Stimulated activated CD4-positive, alpha-beta T cell treated with anti-CD3 and anti-CD28 coated beads, TNF-alpha, amount 100 ng/mL, for 48 hours (primary cell): ENCODE measurements at places on chromosomes 5 and 9.

GRCh38 chr5:176629853-176630680 is at the start of the genes EIF4E1B and SNCB:
Gene EIF4E1B (plus strand): TSS chr5:176630675. CDS start chr5:176642788, 12,113 bp downstream.
Gene SNCB (minus strand): TSS chr5:176630534. CDS start chr5:176629654, 880 bp downstream.
- peak; percentile 29 for DNase-seq

GRCh38 chr9:37027582-37028419 is 6.3 kb downstream of the PAX5 start:
- DNase-seq = peak; percentile 89

- no peak for DNase-seq
Measured at GRCh38 chr9:109164042-109164441, 3.0 kb downstream of the FRRS1L start.

DNA sequence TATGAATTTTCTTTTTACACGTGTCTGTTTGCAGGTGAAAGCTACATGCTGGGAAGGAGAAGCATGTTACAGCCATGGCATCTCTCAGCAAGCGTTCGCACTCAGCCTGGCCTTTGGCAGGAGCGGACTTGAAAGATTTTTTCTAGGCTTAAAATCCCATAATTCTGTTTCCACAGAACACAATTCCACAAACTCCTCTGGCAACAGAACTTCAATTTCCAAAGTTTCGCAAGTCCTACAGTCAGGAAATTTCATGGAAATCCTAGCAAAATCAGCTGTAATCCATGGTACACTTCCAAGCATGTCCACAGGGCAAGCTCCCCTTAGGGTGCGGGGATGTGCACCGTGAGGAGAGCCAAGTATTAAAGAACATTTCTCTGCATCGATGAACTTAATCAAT is 35.9 kb downstream of the SUB1 start:
- no peak for DNase-seq

DNA sequence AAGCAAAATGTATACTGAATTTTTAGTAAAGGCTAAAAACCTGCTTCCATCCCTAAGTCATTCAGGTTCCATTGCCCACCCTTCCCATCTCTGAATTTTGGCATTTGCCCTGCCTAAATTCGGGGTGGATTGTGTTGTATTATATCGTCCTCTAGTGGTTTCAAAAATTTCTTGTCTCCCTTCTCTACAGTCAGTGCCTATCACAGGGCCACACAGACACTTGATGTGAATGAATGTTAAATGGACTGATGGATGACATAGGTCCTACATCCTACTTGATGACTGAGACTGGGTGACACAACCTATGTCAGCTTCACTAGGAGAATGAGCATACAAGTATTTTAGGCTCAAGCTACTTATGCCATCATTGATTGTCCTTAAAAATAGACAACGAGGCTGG is 45.6 kb upstream of the SLC30A5 start:
- DNase-seq = no peak

- no peak for DNase-seq
Measured at GRCh38 chr5:125134216-125135081, 388.0 kb upstream of the ZNF608 start.

DNA sequence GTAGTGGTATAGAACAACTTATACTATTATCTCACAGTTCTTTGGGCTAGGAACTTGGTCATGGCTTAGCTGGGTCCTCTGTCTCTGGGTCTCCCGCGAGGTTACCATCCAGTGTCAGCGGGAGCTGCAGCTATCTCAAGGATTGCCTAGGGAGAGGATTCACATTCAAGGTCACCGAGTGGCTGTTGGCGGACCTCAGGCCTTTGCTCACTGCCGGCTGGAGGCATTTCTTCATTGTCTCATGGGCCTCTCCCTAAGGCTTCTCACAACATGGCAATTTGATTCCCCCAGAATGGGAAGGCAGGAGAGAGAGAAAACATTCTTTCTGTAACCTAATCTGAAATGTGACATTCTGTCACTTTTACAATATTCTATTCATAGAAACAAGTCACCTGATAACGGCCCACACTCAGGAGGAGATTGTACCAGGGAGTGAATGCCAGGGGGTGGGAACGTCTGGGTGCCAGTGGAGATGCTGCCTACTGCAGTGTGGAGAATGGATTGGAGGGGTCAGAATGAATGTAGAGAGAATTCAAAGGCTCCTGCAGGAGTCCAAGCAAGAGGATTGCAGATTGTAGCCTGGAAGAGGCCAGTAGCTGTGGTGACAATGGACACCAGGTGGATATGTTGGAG is 29.5 kb upstream of the ANKRD18A start:
- no peak for DNase-seq

DNA sequence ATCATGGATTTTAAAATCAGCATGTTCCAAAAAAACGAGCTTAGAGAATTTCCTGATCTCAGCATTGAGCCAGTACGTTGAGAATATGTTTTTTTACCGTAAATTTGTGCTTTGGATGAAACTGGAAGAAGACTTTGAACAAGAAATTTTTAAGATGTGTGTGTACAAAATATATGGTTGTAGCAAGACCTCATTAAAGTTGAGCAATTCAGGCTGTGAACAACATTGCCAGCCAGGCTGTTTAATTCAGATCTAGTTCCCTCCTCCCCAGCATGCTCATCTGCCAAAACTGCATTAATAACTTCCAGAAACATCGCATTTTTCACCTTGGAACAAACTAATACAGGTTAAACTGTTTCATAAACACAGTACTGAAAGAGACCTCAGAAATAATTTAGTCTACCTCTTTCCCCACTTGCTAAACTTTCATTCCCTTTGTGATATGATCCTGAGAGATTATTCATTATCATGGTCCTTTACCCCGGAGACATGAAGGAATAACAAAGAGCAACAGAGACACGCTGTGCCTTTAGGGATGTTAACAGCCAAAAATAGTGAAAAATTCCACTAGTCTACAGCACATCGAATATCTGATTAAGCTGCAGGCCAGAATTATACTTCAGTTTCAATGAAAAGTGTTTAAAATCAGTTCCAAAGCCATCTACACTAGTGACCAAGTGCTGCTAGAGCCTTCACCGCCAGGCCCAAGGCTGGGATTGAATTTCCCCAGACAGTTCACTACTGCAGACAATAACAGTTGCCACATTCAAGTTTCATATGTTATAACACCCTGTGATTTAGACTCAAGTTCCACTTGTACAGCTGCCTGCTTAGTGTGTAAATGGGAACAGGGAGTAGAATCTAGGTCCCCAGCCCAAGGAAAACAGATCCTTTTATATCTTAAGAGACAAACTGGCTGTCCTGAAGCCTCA is 89.6 kb downstream of the EFNA5 start:
- DNase-seq = no peak

DNA sequence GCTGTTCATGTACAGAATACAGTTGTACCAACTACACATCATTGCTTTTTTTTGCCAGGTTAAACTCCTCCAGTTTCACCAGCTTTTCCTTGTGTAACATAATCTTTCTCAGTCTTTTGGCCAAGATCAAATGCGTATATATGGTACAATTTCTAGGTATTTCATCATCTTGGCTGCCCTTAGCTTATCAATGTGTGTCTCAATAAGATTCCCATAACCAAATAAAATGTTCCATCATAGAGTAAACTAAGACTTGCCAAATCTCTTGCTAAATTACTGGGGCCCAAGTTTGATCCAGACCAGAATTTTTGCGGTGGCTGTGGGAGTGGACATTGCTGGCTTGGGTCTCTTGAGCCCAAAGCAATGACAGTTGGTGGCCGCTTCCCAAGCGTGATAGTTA is 24.3 kb upstream of the ERBIN start:
- DNase-seq = no peak

DNA sequence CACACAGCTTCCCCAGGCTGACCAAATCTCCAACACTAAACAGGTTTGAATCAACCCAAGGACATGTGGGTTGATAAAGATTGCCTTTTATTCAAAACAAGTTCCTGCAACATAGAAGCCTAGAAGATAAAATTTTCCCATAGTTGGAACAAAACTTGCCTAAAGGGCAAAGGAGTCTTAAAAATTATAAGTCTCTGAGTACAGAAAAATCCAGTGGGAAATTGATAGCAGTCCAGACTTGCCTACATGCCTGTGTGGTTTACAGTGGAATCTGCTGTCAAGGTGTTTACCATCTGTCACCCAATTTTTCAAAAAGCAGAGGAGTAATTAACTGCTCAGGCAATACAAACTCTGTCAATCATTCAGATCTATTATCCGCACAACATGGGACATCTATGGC is 168.2 kb downstream of the PPP2R2B start:
- DNase-seq = no peak

GRCh38 chr9:18606846-18607245 is 132.9 kb downstream of the ADAMTSL1 start:
- DNase-seq = no peak

DNA sequence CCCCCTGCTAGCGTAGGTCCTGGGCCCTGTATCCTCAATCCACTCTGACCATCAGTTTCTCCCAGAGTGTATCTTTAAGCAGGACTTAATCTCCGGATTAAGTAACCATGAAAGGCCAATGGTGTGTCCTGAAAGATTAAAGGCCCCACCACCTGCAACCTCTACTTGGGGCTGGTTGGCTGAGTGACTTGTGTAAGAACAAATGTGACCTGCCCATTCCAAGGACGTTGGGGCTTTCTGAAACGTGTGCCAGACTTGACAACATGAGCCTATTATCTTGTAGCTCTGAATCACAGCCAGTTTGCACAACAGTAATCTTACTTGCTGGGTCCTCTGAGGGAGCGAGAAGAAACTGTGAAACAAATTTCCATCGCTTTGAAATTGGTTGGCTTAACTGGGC is 3.1 kb upstream of the PRELID2 start:
- DNase-seq = no peak

DNA sequence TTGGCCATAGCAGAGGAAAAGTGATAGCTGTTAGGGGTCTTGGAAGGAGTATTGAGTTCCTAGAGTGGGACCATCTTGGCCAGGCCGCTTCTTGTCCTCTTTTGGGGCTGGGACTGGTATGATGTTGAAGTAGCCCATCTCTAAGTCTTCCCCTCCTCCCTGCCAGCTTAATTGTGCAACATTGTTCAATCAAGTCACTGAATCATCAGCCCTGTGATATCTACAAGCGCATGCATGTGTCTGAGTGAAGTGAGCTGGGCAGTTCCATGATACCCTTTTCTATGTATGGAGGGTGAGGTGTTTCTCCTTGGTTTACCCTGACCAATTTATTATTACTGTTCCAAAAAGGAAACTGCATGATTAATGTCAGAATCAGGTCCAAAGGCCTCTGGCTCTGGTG is 112.2 kb downstream of the C9orf152 start:
- DNase-seq = no peak

DNA sequence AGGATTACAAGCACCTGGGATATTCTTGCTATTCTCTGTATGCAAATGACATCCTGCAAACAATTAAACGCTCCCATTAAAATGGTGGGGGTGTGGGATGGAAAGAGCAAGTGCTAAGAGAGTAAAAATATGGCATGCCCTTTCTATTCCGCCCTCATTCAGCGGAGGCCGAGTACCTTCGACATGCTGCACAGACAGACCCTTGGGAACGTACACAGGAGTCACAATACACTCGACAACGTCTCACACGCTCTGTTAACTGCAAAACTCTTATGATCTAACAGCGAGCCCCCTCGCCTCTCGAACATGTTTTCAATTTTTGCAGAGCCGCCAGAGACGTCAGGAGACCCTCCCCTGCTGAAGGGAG is 322.2 kb downstream of the CEMIP2 start:
- DNase-seq = no peak

DNA sequence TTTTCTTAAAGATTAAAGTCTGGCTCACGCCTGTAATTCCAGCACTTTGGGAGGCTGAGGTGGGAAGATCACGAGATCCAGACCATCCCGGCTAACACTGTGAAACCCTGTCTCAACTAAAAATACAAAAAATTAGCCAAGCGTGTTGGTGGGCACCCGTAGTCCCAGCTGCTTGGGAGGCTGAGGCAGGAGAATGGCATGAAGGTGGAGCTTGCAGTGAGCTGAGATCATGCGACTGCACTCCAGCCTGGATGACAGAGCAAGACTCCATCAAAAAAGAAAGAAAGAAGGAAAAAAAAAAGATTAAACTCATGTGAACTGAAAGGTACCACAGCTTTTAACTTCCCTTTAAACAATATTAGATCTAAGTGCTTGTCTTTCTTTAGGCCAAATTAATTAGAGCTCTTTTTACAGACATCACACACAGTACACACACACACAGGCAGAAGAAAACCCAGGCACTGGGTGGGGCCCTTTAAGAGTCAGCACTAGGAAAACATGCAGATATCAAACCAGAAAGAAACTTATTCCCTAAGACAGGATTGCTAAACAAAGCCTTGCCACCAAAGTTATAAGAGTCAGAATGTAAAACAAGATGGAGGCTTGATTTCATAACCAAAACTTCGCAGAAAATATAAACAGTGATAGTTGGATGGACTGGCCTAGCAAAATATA is 29.3 kb upstream of the UHRF2 start:
- DNase-seq = no peak

DNA sequence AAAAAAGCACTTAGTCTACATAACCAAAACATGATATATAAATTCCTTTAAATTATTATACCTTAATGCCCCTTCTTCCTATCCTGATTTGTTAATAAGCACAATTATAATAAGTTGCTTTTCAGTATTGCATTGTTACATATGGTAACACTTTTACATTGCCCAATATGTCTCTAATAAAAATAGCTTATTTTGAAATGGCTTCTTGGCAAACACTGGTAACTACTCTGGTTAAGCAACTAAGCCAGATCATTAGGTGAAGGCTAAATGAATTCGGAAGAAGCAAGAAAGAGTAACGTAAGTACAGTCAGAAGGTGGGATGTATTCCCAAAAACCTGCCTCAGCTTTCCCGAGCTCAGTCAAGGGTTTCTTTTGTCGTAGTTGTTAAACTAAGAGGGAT is 85.3 kb downstream of the TTC39B start:
- DNase-seq = no peak

- no peak for DNase-seq
Measured at GRCh38 chr5:90518661-90519060, 10.7 kb downstream of the LYSMD3 start.

DNA sequence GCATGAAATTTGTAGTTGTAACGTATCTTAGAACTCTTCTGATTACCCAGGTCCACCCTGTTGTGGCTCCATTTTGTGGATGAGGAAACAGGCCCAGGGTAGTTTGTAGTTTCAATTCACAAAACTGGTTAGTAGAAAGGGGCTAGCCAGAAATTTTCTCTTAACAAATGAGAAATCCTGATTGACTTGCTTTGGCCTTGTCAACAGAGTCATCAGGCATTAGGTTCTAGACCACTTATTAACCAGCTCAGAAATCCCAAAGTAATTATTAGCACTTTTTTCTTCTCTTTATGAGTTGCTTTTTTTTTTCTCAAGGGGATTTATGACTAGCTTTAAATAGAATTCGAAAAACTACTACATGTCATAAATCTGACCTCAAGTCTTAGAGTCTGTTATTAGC is 160.2 kb downstream of the SH3GL2 start:
- no peak for DNase-seq

DNA sequence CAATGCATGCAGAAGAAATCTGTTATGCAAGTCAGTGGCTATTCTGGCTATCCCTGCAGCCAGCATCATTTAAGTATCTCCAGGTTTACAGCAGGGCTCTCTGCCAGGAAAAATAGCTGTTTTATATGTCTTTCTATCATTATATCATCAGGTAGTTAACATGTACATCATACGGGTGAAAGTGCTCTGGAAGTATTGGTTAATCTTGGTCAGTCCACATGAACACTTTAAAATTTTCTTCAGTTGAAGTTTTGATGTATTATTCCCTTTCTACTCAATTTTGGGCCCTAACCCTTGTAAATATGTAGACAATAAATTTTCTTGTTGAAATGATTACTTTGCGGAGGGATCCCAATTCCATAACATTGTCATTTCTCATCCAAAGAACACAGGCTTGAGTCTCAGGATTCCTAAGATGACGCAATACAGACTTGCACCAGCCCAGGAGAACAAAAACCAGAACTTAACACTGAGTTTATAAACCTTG is 67.5 kb downstream of the SEMA6A start:
- DNase-seq = no peak

GRCh38 chr9:74412236-74412979 is 84.7 kb upstream of the RORB start:
- DNase-seq = no peak

GRCh38 chr5:169810524-169810923 is 169.8 kb downstream of the INSYN2B start:
- DNase-seq = no peak
